ENCODE measurements at places on chromosomes 6 and 20. TPM values are rescaled to one million over a fixed set of nuclear protein-coding genes. Genes with fewer than 3 reads are reported as not detected.

GRCh38 chr6:126182650-126183311 lies 157.1 kb upstream of the CENPW start:
- no peak overlapping the region for H3K4me3 ChIP-seq
- H3K4me1 ChIP-seq, result no peaks in the 10 kb centered on the region
- no peak for DNase-seq
- peak overlapping the region; percentile 43 for H3K27ac ChIP-seq
- H3K36me3 ChIP-seq, result no peaks in the 10 kb centered on the region
- no peaks in the 10 kb centered on the region for H3K27me3 ChIP-seq

- no peaks in the 10 kb centered on the region for H3K4me1 ChIP-seq
- no peaks in the 10 kb centered on the region for H3K27me3 ChIP-seq
- no peak overlapping the region for H3K4me3 ChIP-seq
- peaks cover 40% of the 10 kb centered on the region for H3K36me3 ChIP-seq
- H3K27ac ChIP-seq, result no peak overlapping the region
Measured at GRCh38 chr6:135192256-135193174, 11.4 kb downstream of the MYB start.

DNA sequence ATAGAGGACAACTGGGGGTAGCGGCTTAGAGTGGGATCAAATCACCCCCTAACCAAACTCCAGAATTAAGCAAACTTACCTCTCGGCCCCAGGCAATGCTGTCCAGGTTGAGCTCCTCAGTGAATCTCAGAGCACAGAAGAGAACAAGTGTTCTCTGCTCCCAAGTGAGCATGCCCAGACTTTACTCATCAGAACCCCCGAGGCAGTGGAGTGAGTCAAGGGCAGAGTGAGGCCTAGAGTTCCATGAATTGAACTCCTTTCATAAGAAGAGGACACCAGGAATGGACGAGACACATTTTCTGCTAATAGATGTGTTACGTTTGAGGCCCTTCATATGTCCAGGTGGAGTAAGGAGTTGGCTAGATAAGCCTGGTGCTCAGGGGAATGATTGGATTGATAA lies 134.0 kb upstream of the DTNBP1 start:
- DNase-seq, result no peak
- no peak overlapping the region for H3K27ac ChIP-seq
- peaks cover 2% of the 10 kb centered on the region for H3K4me1 ChIP-seq
- H3K4me3 ChIP-seq, result no peak overlapping the region
- no peaks in the 10 kb centered on the region for H3K36me3 ChIP-seq
- H3K27me3 ChIP-seq, result no peaks in the 10 kb centered on the region

DNA sequence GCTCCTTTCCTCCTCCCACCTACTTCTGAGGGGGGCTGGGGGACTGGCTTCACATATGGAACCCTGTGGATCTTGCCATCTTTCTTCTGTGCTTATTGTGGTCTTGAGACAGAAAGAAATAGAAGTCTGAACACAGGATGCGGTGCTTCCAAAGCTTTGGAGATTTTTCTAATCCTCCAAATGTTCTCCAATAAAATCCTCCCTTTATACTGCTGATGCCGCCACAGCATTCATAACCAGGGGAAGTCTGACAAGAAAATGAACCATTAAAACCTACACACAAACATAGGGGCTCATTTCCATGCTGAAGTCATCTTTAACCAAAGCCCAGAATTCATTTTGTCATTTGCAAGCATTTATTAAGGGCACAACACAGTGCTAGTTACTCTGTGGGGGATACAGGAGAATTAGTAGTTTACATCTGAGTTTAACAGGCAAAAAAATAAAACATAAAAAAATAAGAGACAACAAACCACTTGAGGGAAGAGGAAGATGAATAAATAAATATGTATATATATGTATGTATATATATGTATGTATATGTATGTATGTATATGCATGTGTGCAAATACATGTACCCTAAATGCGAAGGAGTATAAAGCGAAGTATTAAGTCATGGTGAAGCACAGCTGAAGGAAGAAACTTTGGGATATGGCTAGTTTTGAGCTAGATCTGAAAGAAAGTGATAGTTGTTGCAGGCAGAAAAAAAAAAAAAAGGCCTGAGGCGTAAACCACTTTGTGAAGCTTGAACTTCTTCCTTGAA lies 5.9 kb upstream of the PTPRK start:
- no peak overlapping the region for H3K4me3 ChIP-seq

- H3K36me3 ChIP-seq, result no peaks in the 10 kb centered on the region
- H3K4me1 ChIP-seq, result no peaks in the 10 kb centered on the region
- no peak overlapping the region for H3K27ac ChIP-seq
Measured at GRCh38 chr6:31083742-31084354, 28.5 kb downstream of the C6orf15 start.

DNA sequence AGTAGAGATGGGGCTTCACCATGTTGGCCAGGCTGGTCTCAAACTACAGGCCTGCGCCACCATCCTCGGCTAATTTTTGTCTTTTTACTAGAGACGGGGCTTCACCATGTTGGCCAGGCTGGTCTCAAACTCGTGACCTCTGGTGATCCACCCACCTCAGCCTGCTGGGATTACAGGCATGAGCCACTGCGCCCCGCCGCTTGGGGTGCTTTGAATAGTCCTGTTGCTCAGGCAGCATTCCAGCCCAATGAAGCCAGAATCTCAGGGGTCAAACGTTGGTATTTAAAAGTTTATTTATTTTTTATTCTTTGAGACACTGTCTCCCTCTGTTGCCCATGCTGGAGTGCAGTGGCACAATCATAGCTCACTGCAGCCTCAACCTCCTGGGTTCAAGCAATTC lies 11.3 kb downstream of the MOCS3 start:
- H3K27ac ChIP-seq, result no peak overlapping the region
- H3K4me1 ChIP-seq, result no peaks in the 10 kb centered on the region
- H3K36me3 ChIP-seq, result no peaks in the 10 kb centered on the region
- no peak for DNase-seq
- no peak overlapping the region for H3K4me3 ChIP-seq
- H3K27me3 ChIP-seq, result peaks cover 5% of the 10 kb centered on the region

DNA sequence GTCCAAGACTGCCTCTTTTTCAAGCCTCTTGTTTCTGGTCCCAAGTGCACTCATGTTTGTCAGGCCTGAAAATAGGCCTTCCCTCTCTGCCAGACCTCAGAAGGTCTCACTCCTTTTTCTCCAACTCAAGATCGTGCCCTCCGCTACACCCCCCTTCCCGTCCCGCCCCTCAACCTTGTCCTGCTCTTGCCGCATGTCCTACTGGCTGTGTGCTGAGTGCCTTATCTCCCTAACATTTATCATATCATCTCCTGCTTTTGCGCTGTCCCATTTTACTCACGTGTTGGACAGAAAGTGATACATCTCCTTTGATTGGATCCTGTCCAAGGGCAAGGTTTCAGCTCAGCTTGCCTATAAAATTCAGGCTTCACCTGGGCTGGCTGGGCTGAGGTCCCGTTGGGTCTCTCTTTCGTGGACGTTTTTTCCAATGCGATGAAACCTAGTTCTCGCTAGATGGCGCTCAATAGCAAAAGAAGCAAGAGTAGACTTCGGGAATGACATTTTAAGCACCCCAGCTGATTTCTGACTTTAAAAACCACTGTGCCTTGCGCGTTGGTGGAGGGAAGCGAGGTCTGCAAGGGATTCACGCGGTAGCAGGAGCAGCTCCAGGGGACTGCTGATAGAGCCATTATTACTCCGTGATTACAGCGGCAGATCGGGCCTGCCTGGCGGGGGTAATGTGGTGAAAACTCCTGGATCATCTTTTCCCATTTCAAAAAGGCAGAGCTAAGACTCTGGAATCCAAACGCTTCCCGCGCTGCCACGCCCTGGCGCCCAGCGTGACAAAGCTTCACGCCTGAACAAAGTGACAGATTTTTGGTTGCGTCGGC lies 137.6 kb downstream of the IMPG1 start:
- H3K4me3 ChIP-seq, result peak overlapping the region; percentile 56
- no peaks in the 10 kb centered on the region for H3K36me3 ChIP-seq
- peaks cover 6% of the 10 kb centered on the region for H3K4me1 ChIP-seq
- H3K27me3 ChIP-seq, result no peaks in the 10 kb centered on the region

DNA sequence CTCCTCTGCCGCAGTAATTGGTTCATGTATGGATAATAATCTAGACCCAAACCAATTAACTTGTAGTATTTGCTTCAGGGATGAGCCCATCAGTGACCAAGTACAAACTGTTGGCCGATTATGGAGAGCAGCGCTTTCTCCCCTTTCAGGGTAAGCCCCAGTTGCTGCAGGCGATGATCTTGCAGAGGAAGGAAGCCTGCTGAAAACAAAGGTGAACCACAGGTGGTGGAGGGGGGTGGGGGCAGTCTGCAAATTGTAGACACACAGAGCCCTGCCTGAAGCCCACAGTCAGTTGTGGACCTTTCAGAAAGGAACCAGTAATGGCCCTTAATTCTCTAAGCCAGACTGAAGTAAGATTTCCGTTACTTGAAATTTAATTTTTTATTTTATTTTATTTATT lies 167.9 kb upstream of the JARID2 start:
- H3K4me3 ChIP-seq, result no peak overlapping the region
- H3K27me3 ChIP-seq, result no peaks in the 10 kb centered on the region
- DNase-seq, result no peak
- no peaks in the 10 kb centered on the region for H3K4me1 ChIP-seq
- H3K36me3 ChIP-seq, result no peaks in the 10 kb centered on the region
- H3K27ac ChIP-seq, result no peak overlapping the region

TRAPPC3L gene
- not detected for total RNA-seq

- no peak for DNase-seq
- no peak overlapping the region for H3K27ac ChIP-seq
- peaks cover 53% of the 10 kb centered on the region for H3K4me1 ChIP-seq
Measured at GRCh38 chr20:34022839-34023234, 29.1 kb downstream of the RALY start.

DNA sequence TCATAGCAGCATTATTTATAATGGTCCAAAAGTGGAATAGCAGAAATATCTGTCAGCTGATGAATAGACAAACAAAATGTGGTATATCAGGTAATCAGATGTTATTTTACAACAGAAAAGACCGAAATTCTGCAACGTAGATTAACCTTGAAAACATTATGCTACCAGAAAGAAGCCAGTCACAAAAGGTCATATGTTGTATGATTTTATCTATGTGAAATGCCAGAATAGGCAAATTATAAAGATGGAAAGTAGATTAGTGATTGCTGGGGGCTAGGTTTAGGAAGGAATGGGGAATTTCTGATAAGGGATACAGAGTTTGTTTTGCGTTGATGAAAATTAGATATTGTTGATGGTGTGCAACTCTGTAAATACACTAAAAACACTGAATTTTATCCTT lies 165.0 kb upstream of the STMND1 start:
- H3K36me3 ChIP-seq, result no peaks in the 10 kb centered on the region
- no peak overlapping the region for H3K4me3 ChIP-seq
- H3K4me1 ChIP-seq, result no peaks in the 10 kb centered on the region
- no peak for DNase-seq
- no peak overlapping the region for H3K27ac ChIP-seq
- H3K27me3 ChIP-seq, result no peaks in the 10 kb centered on the region

GABBR1 gene
- total RNA-seq, result 19.5 TPM

- DNase-seq, result no peak
- no peaks in the 10 kb centered on the region for H3K27me3 ChIP-seq
- no peak overlapping the region for H3K27ac ChIP-seq
Measured at GRCh38 chr6:98601716-98602115, 232.7 kb upstream of the POU3F2 start.

GRCh38 chr20:48276021-48276342 lies 490.7 kb upstream of the SULF2 start:
- no peaks in the 10 kb centered on the region for H3K36me3 ChIP-seq
- H3K27ac ChIP-seq, result no peak overlapping the region
- no peak for DNase-seq
- H3K4me1 ChIP-seq, result peaks cover 8% of the 10 kb centered on the region

DNA sequence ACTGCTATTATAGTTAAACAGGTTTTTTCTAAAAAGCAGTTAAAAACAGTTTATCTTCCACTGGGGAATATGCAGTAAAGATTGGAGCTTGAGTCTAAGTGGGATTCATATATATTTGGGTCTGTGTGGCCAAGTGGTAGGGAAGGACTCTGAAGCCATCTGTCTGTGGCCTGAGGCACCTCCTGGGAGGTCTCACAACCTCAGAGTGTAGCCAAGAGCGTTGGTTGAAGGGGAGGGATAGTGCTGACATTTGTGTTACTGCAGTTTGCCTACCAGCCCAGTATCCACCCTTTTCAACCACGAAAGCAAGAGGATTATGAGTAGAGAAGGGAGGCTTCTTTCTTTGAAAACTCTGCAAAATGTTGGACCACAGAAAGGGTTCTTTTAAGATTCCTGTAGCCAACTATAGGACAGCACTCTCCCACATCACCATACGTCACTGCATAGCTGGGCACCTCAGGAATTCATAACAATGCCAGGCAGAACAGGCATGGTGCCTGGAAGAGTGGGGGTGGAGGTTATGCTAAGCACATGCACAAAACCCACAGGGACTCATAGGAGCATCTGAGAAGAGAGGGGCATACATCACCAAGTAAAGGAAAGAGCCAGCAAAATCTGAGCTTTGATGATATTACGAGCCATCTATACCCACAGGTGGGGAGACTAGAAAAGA lies 90.5 kb upstream of the HEY2 start:
- H3K27me3 ChIP-seq, result no peaks in the 10 kb centered on the region
- H3K4me3 ChIP-seq, result no peak overlapping the region
- H3K4me1 ChIP-seq, result no peaks in the 10 kb centered on the region
- no peaks in the 10 kb centered on the region for H3K36me3 ChIP-seq

GRCh38 chr20:44858606-44859360 lies 26.7 kb upstream of the YWHAB start:
- H3K27me3 ChIP-seq, result no peaks in the 10 kb centered on the region
- H3K4me3 ChIP-seq, result no peak overlapping the region
- no peak for DNase-seq

- no peaks in the 10 kb centered on the region for H3K27me3 ChIP-seq
- no peak overlapping the region for H3K4me3 ChIP-seq
- H3K27ac ChIP-seq, result no peak overlapping the region
- H3K4me1 ChIP-seq, result peaks cover 16% of the 10 kb centered on the region
Measured at GRCh38 chr20:45258664-45259063, 4.3 kb upstream of the SLPI start.

WFDC5 gene
- total RNA-seq, result 3.1 TPM

NUP43 gene
- 18.8 TPM for total RNA-seq

DNA sequence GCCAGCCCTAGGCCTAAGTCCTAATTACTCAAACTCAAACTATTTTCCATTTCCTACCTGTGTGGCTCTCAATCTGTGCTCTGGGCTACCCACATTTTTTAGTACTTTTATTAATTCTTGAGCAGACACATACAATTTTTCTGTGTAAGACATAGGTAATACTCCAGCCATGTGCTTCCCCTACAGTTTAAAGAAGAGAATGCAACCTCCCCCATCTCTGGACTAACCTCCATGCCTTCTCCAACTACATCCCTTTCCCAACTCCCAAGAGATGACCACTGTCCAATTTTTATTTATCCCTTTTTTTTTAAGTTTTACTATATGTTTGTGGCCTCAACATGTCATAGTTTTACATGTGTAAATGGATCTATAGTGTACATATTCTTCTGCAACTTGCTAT lies 5.8 kb downstream of the HMGN4 start:
- no peak overlapping the region for H3K4me3 ChIP-seq
- H3K4me1 ChIP-seq, result peaks cover 4% of the 10 kb centered on the region
- H3K36me3 ChIP-seq, result no peaks in the 10 kb centered on the region
- no peaks in the 10 kb centered on the region for H3K27me3 ChIP-seq

BPIFB1 gene
- total RNA-seq, result not detected

Data from esophagus squamous epithelium (tissue), 5 donors.